ENCODE measurements at places on chromosomes 16 and 17. TPM values are rescaled to one million over a fixed set of nuclear protein-coding genes. Genes with fewer than 3 reads are reported as not detected.

The MAPT gene
- total RNA-seq, result 0.56 TPM

The PARD6A gene
- 0.16 TPM for total RNA-seq

The PCGF2 gene
- total RNA-seq, result 6.3 TPM

The CTRB2 gene
- not detected for total RNA-seq

The MEOX1 gene
- total RNA-seq, result not detected

All from epithelial cell of alveolus of lung (primary cell).